ENCODE measurements at places on chromosomes 7 and 10.

GRCh38 chr10:89625041-89625765 lies 19.8 kb downstream of the PANK1 start:
- DNase-seq, result no peak

DNA sequence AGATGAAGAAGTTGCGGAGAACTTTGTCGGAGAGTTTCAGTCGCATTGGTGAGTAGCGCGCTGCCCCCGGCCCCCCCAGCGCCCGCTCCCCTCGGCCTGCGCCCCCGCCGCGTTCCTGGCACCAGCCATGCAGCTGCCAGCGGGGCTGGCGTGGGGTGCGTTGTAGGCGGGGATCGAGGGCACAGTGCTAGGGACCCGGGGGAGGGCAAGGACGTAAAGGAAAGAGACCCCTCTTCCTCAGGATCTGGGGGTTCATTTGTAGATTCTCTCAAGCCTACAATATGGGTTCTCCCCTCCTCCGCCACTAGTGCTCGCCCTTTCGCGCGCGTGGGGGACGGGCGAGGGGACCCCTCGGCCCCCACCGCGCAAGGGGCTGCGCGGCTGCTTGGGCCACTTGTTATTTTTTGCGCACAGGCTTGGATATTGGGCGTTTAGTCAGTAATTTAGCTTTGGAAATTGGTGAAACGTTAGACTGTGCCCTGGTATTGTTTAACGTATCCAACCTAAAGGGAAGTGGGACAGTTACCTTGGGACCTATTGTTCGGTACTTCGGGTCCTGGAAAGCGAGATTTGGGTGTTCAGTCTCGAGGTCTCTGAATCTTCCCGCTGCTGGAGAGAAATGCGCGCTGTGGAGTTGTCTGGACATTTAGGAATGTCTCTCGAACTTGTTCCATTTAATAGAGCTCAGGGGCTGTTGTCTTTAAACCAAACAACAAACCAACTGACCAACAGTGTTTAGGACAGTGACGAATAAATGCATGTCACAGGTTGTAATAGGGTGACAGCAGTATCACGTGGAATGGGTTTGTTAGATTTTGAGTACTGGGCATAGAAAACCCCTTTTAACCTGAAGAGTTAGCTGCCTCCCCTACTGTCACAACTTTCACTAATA lies 796 bp downstream of the CDK14 start:
- DNase-seq, result no peak

- no peak for DNase-seq
These were observed 21.8 kb upstream of the PIP4K2A start for GRCh38 chr10:22736134-22736533.

- DNase-seq, result no peak
These were observed 189.8 kb downstream of the HECW1 start for GRCh38 chr7:43302211-43302711.

- no peak for DNase-seq
These were observed 920.5 kb downstream of the KCNMA1 start for GRCh38 chr10:76717141-76717540.

DNA sequence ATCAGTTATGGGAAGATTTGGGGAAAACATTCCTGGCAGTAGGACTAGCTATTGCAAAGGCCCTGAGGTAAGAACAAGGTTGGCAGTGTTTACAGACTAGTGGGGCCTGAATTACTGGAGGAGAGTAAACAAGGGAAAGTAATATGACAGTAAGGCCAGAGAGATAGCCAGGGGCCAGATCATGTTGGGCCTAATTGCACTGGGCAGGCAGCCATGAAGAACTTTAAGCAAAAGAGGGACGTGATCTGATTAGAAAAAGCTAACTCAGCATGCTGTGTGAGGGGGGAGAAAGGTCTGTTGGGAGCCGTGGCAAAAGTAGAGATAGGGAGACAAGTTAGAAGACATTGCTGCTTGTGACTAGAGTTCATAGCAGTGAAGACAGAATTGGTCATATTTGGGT lies 9.2 kb downstream of the NUP42 start:
- no peak for DNase-seq

DNA sequence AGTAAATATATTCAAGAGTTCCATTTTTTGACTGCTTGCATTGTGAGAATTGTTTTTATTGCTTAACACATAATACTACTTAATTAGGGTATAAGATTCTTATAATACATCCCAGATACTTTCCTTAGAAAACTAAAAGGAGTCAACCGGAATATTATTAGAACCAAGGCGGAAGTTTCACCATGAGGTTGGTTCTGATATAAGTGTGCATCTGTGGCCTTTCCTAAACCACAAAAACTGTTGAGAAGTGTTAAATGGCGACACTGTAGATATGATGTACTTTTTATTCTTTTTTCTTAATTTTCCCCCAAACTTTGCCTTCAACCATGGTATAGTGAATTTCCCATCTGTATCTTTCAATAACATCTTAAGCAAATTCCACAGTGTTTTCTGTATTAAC lies 32.3 kb upstream of the INHBA start:
- no peak for DNase-seq

DNA sequence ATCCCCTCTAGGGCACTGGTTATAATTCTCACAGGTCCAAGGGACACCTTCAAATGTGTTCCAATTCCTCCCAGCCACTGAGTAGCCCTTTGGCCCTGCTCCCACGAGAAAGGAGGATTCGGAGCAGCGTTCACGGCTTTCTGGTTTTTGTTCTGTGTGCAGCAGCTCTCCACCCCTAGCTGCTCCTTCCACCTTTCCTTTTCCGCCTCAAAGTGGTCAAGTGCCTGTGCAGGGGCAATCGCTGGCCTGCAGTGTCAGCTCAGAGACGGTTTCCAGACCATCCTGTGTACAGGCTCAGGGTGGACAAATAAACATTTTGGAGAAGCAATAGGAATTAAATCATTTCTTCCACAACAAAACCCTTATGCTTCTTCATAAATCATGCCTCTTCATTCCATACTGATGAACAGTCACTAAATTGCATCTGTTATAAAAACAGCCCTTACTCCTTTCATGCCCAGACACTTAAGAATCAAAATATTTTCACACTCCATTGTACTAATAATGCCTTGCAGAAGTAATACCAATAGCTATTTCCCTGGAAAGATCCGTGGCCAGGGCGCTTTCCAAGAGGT lies 1.1 kb downstream of the KIAA1549 start:
- DNase-seq, result no peak

- DNase-seq, result no peak
These were observed 161.0 kb downstream of the ST7 start for GRCh38 chr7:117114272-117114671.

- no peak for DNase-seq
These were observed 41.9 kb upstream of the KDM7A start for GRCh38 chr7:140218656-140219055.

DNA sequence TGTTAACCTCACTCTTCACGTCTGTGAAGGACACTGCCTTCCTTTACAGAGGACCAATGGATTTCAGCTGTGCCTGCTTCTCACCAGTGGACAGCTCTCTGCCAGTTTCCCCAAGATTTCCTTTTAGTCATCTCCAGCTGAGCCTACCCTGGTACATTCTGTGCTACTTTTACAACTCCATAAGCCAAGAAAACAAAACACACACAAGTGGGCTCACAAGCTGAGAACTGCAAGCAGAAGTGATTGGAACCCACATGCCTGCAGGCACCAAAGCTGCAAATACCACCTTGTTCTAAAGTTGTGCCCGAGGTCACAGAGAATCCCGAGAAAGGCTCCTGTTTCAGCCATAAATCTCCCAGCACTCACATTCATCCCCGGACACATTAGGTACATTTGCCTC lies 636.8 kb downstream of the PHTF2 start:
- DNase-seq, result no peak

GRCh38 chr10:129662426-129662825 lies 195.4 kb downstream of the MGMT start:
- DNase-seq, result no peak

GRCh38 chr7:112190120-112190519 lies 16.1 kb downstream of the DOCK4 start:
- no peak for DNase-seq

DNA sequence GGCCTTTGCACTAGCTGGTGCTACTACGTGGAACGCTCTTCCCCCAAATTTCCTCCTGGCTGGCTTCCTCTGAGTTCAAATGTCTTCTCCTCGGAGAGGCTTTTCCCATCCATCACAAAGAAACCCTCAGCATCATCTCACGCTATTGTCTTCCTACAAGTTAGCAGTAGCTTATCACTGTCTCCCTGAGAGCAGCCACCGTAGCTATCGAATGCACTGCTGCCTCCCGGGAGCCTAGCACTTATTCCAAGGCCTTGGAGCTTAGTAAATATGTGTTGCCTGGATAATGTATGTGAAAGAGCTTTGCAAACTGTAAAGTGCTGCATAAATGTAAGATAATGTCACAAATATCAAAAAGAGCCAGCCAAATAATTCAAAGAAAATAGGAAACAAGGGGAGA lies 124.4 kb downstream of the KCNMA1 start:
- DNase-seq, result no peak

DNA sequence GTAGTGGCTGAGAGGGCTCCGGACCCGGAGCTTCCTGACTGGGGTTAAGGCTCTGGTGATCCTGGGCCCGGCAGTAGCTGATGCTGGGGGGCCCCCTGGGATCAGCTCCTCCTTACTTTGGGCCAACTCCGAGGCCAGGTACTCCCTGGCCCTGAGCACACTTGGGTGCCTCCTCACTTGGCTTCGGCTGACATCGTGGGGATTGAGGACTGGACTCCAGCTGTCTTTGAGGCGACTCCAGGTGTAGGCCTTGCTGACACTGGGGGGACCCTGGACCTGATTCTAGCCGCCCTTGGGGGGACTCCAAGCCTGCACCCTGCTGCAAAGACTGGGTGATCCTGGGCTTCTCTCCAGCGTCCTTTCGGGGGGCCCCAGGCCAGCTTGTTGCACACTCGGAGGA lies 170.5 kb downstream of the HIBADH start:
- no peak for DNase-seq

- DNase-seq, result no peak
These were observed 30.6 kb downstream of the ZC3HAV1 start for GRCh38 chr7:139078911-139079310.

DNA sequence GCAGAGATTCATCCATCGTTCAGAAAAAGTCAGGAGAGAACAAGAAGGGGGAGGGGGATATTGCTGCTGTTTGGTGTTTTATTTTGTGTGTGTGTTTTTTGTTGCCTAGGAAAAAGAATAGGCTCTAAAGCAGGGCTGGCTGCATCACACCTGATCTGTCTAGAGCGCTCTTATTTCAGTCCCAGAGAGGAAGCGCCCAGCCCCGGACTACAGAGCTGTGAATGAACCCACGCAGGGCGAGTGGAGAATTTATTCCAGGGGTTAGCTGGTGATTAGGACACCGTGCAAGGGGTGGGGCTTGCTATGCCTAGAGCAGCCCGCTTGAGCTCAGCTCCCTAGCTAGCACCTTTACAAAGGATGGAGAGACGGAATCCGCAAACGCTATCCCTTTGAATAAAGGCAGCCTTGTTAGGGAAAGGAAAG lies 621 bp upstream of the FAM13C start:
- DNase-seq, result no peak

DNA sequence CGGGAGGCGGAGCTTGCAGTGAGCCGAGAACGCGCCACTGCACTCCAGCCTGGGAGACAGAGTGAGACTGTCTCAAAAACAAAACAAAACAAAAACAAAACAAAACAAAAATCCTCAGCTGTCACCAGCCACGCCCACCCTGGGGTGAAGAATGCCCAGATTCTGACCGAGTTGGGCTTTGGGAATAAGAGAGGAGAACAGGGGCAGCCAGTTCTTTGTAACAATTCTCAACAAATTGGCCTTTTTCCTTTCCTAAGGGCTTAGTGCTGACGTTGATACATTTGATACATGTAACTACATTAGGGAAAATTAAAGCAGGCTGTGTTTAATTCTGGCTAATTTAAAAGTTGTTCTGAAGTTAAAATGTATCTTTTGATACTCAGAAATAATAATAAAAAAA lies 121.0 kb downstream of the EPC1 start:
- no peak for DNase-seq

- DNase-seq, result no peak
These were observed 11.4 kb upstream of the ARHGAP12 start for GRCh38 chr10:31939797-31940708.

GRCh38 chr10:60044971-60045370 lies 138.6 kb upstream of the CCDC6 start:
- no peak for DNase-seq

DNA sequence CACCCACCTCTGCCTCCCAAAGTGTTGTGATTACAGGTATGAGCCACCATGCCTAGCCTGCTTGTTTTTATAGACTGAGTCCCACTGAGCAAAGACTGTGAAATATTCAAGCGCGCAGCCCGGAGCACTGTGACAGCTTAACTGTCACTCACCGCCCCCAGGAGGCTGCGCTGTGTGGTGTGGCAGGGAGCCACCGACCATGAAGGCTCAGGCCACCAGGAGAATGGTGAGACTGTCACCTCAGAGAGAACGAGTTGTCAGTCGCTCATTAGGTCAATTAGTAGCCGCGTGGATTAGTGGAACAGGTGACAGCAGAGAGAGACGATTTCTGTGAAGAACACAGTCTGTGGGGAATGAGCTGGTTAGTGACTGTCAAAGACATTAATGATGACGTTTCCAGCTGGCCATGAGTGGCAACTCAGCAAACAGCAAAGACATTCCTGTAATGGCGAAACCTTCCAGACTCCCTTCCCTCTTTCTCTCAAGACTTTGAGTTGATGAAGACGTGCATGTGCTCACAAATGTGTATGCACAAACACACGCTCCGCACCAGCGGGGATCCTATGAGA lies 64.5 kb downstream of the CYCS start:
- no peak for DNase-seq

DNA sequence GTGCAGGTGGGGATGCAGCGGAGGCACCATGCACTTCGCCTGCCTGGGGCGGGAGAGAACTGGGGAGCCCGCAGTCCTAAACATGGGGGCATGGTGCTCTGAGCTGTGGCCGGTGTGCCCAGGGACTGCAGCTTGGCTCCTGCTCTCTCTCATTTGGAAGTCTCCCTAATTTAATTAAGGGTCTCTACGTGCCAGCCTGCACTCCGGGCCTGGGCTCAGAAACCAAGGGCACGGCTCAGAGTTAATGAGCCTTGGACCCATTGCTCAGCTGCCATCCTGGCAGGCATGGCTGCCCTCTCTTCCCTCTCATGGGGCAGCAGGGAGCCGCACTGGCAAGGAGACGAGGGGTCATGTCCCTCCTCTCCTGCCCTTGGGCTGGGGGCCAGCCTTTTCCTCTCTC lies 115.6 kb downstream of the CDH23 start:
- DNase-seq, result no peak

DNA sequence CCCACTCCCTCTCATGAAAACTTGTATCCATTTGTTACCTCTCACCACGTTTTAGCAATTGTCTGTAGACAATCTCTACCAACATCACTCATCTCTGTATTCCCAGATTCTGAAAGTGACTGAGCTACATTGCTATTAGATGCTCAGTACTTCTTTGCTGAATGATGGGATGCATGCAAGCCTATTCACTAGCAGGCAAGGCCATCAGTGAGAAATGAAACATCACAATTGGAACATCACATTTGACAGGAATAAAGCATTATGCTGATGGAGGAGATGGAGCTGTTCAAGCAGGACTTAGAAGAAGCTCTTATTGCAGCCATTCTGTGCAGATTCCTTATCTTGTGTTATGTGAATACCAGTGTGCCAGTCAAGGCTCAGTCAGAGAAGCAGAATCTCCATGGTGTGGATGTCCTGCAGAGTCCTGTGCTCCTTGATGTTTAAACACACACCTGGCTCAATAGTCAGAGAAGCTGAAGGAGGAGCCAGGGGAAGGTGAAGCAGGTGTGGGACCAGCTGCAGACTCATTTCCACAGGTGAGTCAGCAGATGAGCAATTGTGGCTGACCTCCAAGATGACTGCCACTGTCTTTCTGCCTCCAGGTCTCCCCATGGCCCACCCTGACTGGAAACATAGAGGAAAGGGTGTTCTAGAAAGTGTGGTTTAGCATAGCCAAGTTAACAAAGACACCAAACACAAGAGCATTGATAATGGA lies 965.5 kb downstream of the GRID1 start:
- no peak for DNase-seq

GRCh38 chr10:103855852-103856796 lies 748 bp upstream of the SH3PXD2A start:
- DNase-seq, result no peak
